GM06990 (cell line): ENCODE measurements at places on chromosomes 6 and 20.

DNA sequence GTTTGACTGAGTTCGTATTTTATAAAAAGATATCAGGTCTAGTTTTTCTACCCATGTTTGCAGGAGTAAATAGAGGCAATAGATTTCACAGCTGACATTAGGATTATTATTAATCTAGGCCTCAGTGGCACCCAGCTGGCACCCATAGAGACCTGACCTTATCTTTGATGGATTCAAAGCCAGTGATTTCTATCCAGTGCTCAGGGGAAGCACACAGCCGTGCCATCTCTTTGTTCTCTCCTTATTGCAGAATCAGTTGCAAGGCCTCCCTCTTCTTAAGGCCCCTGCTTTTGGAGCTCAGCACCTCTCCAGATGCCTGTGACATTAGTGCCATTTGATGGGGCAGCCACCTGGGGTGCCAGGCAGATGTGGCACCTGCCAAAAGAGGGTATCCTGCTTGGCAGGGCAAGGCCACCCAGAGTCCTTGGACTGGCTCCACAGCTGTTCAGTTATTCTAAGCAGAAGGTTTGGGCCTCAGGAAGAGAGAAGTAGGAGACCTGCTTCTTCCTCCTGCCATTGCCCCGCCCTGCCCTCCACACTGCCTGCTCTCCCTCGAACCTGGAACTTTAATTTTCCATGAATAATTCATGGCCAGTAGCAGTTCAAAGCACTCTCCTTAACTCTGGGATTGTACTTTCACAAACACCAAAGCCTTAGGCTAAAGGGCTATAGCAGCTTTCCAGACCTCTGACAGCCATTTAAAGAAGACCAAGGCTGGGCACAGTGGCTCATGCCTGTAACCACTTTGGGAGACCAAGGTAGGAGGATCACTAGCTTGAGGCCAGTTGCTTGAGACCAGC is 206.3 kb downstream of the ZDHHC14 start:
- no peak for DNase-seq

- peak; percentile 74 for DNase-seq
Observed at GRCh38 chr20:10362674-10363073, 71.3 kb downstream of the MKKS start.

DNA sequence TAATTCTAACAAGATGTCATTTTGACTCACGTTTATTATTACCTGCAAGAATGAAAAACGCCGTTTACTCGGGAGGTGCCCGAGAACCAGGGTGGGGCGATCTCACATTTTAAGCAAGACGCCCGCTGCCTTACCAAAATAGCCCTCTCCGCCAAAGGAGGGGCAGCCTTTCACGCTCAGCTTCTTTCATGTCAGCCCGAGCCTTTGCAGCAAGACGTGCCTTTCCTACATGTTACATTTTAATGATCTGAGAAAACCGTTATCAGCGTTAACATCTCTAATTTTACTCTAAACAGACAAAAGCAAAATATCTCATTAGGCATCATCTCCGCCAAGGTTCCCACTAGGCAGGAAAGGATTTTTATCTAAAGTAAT is 2.0 kb downstream of the BACH2 start:
- DNase-seq, result no peak

- DNase-seq, result no peak
Observed at GRCh38 chr6:21694168-21694567, 100.6 kb downstream of the SOX4 start.

- no peak for DNase-seq
Observed at GRCh38 chr20:46093531-46093930, 3.8 kb upstream of the NCOA5 start.

- no peak for DNase-seq
Observed at GRCh38 chr6:159762681-159763293, 942 bp downstream of the ACAT2 start.

DNA sequence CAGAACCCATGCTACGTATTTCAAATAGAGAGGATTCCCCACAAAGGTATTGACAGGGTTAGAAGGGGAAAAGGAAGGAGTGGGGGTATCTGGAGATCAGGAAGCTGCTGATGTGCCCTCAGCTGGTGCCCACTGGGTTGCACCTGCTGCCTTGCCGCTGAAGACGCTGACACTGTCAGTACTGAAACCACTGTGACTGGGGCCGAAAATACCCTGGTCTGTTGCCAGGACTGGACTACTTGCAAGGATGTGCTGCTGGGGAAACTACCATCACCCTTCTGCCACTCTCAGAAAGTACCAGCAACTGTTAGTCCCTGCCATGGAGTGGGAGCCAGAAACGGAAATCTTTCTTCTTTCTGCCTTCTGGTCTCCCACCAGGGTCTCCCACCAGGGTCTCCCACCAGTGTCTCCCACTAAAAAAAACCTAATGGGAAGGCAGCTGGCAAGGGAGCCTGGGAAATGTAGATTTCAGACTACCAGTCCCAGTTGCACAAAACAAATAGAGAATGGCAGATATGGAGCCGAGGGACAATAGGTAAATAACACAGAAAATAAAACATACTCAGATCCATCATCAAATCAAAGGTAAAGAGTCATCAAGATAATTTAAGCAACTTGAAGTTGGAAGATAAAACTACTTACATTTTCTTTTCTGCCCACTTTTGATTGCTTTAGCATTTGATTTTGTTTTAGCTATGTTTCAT is 204.8 kb downstream of the TPBG start:
- DNase-seq, result peak; percentile 61

- no peak for DNase-seq
Observed at GRCh38 chr20:13340088-13340487, 119.0 kb downstream of the ISM1 start.

- DNase-seq, result no peak
Observed at GRCh38 chr6:18491308-18492045, 104.3 kb downstream of the RNF144B start.

DNA sequence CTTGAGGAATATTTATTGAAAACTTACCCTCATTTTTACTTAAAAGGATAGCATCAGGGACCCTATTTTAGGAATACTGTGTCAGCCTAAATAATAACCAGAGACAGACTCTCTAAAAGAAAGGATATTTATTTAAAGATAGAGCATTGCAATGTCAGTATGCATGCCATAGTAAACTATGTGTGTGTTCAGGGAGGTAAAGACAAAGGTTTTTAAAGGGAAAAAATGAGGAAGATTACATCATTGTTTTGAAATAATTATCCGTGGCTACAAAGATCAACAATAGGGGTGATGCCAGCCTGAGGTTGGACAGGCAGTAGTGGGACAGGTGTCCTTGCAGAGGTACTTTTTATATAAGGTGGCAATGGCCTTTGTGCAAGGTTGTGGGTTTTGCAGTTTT is 23.7 kb upstream of the CFAP206 start:
- DNase-seq, result no peak

DNA sequence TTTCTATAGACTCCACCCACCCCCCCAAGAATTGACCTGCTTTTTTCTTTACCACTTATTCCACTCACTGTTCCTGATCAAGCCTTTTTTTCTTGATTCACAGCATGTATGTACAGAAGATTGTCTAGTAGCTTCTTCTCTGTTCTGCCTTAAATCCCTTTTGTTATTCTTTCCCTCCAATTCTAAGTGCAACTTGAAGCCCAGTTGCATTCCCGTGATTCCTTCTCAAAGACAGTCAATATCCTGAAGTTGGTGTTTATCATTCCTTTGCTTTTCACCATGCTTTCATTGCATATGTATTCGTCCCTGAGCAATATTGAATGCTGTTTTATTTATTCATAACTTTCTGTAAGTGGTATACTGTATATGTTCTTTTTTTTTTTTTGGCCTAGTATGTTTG is 21.0 kb downstream of the XRN2 start:
- no peak for DNase-seq

DNA sequence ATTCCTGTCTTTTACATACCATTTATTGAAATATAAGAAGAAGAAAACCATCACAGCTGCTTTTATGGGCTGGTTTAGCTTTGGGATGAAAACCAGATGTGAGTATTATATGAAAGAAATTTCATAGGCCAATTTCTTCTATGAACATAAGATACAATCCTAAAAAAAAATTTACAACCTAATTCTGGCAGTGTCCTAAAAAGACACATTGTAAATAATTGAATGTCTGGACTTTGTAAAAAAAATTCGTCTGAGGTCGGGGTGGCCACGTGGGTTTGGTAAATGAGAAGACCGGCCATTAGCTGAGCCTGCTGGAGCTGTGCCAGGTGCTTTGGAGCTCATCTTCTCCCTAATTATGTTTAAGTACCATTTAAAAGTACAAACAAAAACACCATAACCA is 26.8 kb downstream of the DACT2 start:
- DNase-seq, result no peak

- DNase-seq, result no peak
Observed at GRCh38 chr6:150279533-150279932, 89.3 kb upstream of the IYD start.

- no peak for DNase-seq
Observed at GRCh38 chr6:154399097-154399496, 42.5 kb upstream of the IPCEF1 start.

- DNase-seq, result no peak
Observed at GRCh38 chr6:38262026-38262425, 377.7 kb downstream of the BTBD9 start.

GRCh38 chr20:37991157-37991866 is 41.9 kb downstream of the TTI1 start:
- DNase-seq, result no peak

GRCh38 chr20:53258741-53259140 is 286.6 kb downstream of the TSHZ2 start:
- no peak for DNase-seq

- DNase-seq, result no peak
Observed at GRCh38 chr6:30075790-30076732, 492 bp upstream of the RNF39 start.

DNA sequence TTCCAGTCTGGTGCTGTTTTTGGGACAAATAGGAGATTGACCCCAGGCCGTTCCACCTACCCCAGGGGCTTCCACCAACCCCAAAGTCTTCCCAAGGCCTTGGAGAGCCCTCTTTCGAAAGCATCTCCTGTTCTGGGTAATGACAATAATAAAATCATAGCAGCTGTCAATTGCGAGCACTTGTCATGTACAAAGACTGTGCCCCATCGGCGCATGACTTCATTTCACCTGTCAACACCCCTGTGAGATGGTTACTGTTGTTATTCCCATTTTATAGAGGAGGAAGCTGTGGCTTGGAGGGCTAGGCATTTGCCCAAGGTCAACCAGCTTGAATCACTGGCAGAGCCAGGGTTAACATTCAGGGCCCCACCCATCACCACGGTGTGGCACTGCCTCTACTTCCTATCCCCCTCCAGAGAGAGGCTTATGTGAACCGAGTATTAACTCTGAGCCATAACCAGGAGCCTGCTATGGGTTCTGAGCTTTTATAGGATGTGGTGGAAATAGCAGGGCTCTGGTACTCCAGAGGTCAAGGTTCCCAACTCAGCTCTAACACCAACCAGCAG is 51.2 kb downstream of the HNF4A start:
- no peak for DNase-seq

GRCh38 chr6:24763578-24763977 is 11.2 kb upstream of the GMNN start:
- DNase-seq, result no peak

DNA sequence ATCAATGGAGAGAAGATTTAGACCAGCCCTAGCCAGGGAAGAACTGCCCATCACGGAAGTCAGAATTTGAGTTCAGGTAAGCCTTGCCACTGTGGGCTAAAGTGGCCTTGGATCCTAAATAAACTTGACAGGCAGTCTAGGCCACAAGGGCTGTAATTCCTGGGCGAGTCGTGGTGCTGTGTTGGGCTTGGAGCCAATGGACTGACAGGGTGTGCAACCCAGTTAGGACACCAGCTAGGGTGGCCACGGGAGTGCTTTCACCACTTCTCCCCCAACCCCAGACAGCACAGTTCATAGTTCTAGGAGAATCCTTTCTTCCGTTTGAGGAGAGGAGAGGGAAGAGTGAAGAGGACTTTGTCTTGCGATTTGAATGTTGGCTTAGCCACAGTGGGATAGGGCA is 422.4 kb downstream of the DOK5 start:
- DNase-seq, result no peak

GRCh38 chr6:46368169-46368536 is 123.1 kb downstream of the RCAN2 start:
- no peak for DNase-seq

GRCh38 chr20:57860576-57860975 is 150.8 kb upstream of the PMEPA1 start:
- DNase-seq, result no peak

DNA sequence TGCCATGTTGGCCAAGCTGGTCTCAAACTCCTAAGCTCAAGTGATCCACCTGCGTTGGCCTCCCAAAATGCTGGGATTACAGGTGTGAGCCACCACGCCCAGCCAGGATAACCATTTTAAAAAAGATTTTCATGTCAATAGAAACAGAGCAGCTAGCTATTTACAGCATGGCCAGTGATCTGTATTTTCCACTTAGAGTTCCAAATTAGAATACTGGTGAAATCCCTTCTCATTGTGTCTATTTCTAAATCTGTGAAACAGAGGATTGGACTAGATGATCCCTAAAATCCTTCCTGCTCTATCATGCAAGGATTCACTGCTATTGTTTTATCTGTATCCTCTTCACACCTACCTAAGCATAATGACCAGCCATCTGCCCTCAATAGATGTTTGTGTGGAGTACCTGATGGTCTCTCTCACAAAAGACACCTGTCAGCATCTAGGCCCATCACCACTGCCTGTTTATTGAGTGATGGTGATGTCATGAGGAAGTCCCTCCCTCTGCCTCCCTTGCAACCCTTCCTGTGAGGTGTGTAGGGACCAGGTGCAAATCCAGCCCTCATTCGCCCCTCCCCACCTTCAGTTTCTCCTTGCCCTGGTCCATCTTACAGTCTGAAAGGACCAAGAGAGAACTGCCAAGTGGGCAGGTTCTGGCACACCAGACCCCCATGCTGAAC is 26.5 kb upstream of the SMIM29 start:
- no peak for DNase-seq

DNA sequence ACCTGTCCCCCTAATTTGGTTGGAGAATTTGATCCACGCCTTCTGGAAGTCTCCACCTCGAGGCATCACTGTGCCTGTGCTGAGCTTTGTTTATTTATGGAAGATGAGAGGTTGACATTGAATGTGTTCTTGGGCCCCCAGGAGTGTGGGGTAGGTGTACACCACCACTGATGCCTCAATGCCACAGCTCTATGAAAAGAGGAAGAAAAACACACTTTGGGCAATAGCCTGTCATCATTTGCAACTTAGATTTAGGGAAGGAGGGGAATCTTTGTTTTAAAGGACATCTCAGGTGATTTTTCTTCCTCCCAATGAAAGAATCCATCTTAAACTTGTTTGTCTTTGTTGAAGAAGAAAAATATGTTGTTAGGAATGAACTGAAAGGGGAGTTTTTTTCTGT is 42.6 kb downstream of the TBC1D7 start:
- DNase-seq, result no peak

GRCh38 chr6:74519163-74519562 is 686.7 kb downstream of the COL12A1 start:
- no peak for DNase-seq

DNA sequence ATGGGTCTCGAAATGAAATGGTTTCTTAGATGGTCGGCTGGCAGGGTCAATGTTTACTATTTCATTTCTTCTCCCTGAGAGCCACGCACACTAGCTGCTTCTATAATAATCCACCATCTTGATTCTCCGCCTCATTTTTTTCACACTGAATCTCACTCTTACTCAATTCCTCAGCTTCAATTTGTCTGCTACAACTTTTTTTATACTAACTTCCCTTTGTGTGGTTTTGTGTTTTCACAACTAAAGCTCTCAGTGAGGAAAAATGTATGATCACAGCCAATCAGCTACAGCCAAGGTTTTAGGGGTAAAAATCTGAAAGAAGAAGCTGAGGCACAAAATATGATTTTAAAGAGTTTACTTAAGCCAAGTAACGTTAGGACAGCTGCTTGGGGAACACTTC is 1309.4 kb downstream of the EPHA7 start:
- no peak for DNase-seq

- DNase-seq, result no peak
Observed at GRCh38 chr6:34045771-34046170, 100.1 kb downstream of the GRM4 start.
